ENCODE measurements at places on chromosomes 5 and 9.

GRCh38 chr9:129458155-129458661, 162.7 kb downstream of the C9orf50 start:
- peak; percentile 43 for DNase-seq

GRCh38 chr5:146402949-146403348, 44.2 kb upstream of the TCERG1 start:
- DNase-seq, result no peak

DNA sequence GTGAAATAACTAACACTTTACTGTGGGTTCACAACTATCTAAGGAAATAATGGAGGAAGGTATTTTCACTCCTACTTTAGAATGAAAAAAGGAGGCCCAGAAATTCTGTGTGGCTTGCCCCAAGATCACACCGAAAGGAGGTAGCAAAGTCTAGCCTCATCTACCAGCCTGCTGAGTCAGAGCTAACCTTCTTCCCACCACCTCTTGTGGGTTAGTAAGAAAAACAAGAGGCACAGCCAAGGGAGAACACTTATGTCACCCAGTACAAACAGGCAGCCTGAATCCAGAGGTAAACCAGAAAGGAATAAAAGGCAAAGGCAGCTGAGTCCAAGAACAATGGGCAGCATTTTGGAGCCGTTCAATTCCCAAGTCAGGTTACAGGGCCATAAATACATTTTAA, 91.9 kb upstream of the RASEF start:
- DNase-seq, result no peak

- no peak for DNase-seq
Measured at GRCh38 chr9:123645126-123645525, 284.8 kb downstream of the DENND1A start.

DNA sequence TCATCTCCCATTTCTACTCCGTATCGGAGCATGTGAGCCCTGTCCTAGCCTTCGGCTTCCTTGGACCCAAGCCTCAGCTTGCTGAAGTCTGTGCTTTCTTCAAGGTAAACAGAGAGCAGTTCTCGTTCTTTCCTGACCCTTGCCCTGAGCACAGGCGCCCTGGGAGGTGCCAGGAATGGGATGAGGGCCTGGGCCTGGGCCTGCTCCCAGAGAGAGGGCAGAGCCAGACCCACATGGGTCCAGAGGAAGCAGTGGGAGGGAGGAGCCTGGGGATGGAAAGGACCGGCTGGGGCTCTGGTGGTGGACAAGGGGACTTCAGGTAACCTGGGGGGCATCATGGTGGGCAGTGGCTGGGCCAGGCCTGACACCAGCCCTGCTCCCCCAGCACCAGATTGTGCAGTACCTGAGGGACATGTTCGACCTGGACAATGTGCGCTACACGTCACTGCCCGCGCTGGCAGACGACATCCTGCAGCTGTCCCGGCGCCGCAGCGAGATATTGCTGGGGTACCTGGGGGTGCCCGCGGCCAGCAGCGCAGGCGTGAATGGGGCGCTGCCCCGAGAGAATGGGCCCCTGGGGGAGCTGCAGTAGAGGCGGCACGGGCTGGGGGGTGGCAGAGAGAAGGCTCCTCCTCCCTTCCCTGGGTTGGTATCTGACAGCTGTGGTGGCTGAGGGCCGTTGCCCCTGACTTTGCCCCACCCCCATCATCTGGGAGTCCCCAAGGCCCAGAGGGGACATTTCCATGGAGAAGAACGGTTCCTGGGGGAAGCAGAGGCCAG, 10.9 kb upstream of the DOLPP1 start:
- DNase-seq, result no peak

- DNase-seq, result no peak
Measured at GRCh38 chr5:41246376-41246775, 33.0 kb upstream of the C6 start.

GRCh38 chr5:149924486-149924885, 20.1 kb downstream of the PDE6A start:
- no peak for DNase-seq

- no peak for DNase-seq
Measured at GRCh38 chr5:57780306-57780960, 297.8 kb upstream of the ACTBL2 start.

- DNase-seq, result no peak
Measured at GRCh38 chr9:105243015-105243686, 1.3 kb upstream of the SLC44A1 start.

- DNase-seq, result no peak
Measured at GRCh38 chr5:59517926-59518585, 375.5 kb downstream of the PDE4D start.

GRCh38 chr9:123637945-123638634, 282.1 kb downstream of the CRB2 start:
- no peak for DNase-seq

Measured in effector CD4-positive, alpha-beta T cell (primary cell).